Urinary bladder (tissue), 4 donors: ENCODE measurements at places on chromosomes 2 and 18.
A peak's percentile ranks its signal among the peaks of the same experiment; 100 is the strongest.

DNA sequence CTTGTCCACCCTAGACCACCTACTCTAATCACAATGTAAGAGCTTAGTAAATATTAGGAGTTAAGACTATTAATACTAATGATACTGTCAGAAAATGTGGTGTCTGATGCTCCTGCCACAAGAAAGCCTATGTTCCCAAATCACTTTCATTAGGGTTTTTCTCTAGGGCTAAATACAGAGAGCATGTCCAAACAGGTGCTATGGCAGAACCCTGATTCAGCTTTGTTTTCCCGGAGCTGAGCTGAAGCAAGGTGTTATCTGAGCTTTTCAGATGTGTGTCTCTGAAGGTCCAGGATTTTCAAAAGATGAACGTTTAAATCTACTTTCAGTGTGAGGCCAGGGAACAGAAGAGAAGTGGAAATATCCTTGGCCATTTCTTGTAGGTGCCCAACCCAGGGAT lies 40.6 kb downstream of the CPO start:
- DNase-seq: no peak

- DNase-seq: peak; percentile 20
Observed at GRCh38 chr2:143640826-143641225, 511.6 kb downstream of the ARHGAP15 start.

- DNase-seq: no peak
Observed at GRCh38 chr2:200477667-200478131, 32.2 kb downstream of the KCTD18 start.

GRCh38 chr18:2921778-2922177 lies 75.0 kb downstream of the EMILIN2 start:
- DNase-seq: no peak

- no peak for DNase-seq
Observed at GRCh38 chr2:216499641-216500218, 1.1 kb downstream of the RPL37A start.

- no peak for DNase-seq
Observed at GRCh38 chr2:68726608-68727367, 7.8 kb upstream of the ARHGAP25 start.

- no peak for DNase-seq
Observed at GRCh38 chr2:225353579-225354085, 45.9 kb upstream of the NYAP2 start.

DNA sequence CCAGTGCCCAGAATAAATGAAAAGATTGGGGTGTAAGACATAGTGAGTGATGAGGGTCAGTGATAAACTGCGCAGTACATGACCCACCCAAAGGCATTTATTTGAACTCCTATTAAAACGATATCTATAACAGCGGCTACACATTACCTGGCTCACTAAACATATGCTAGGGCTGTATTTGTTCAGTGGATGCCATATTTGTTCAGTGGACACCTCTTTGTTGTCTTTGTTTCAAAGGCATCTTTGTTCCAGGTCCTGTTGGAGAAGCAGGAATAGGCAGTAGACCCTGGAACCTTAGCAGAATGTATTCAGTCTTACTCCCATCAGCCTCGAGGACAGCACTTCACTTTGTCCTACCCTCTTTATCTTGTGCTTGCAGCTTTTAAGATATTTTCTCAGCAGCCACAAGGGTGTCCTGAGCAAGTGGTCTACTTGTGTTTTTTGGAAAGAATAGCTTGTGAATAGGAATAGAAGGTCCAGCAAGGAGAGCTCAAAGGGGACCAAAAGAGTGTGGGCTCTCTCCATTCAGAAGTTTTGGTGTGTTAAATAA lies 650.8 kb upstream of the FANCL start:
- no peak for DNase-seq

GRCh38 chr2:75596784-75597183 lies 36.0 kb upstream of the EVA1A start:
- no peak for DNase-seq

DNA sequence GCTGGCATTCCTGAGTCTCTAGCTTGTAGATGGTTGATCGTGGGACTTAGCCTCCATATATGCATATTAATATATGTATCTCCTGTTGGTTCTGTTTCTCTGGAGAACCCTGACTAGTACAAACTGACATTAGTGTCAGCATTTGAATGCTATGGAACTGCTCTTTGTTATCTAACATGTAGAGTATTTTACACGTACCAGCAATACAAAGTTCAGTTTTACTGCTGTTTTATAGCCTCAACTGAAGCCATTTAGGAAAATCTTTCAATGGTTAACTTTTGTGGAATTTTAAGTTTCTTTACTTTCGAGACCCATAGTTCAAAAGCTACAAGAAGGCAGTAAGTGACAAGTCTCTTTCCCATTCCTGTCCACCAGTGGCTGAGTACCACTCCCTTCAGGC lies 418.4 kb downstream of the NUP35 start:
- DNase-seq: no peak
